ENCODE measurements at places on chromosomes 2 and 18.
A peak's percentile ranks its signal among the peaks of the same experiment; 100 is the strongest.

DNA sequence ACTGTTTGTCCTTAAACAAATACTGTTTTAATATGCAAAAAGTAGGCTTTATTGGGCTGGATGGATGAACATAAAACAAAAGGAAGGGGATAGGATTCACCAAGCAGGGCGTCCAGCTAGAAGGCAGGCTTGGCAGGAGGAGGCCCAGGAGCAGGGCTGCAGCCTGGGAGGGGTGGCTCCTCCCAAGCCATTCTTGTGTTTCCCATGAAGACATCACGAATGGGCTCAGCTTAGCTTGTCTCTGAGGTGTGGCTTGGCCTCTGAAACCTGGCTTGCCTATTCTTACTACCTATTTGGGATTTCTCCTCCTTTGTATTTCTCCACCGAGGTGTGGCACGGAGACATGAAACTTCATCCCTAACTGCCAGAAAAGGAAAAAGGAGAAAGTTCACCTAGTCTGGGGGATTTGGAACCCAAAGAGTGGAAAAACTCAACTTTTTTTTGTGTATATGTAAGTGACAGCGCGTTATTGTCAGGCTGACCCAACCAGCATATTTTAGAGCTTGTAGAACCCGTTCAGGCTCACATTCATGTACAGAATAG, 481.9 kb upstream of the SPRED2 start:
- no peak for DNase-seq

DNA sequence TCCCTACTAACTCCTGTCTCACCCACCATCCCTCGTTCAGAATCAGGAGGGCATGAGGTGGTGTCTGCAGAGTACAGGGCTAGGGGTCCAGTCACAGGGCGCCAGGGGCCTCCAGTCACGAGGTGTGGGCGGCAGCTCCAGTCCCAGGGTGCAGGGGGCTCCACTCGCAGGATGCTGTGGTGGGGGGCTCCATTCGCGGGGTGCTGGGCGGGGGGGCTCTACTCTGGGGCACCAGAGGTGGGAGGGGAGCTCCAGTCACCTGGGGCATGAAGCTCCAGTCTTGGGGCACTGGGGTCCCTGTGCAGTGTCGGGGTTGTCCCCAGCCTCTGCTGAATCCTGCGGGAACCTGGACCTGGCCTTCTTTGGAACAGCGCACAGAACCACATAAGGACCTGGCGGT, 66.0 kb downstream of the EIPR1 start:
- no peak for DNase-seq

DNA sequence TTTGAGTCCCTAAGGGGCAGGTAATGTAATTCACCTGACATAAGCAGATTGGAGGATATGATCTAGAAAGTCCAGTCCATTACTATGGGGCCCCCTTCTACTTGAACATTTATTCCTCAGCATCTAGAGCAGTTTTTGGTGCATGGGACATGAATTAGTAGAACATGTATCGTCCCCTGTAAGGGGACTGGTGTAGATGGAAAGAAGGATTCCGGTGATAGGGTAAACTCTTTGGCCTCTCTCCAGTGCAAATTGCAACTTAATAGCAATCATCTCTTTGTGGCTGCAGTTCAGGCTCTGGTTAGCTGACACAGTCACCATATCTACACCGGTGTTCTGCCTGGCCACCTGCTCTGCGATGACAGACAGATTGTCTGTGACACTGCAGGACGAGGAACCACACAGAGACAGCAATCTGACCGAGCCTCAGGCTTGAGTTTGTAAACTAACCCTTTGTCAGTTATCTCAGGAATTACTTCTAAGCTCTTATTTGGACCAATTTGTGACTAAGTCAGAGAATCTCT, 6.4 kb upstream of the SLC8A1 start:
- no peak for DNase-seq

GRCh38 chr18:13558790-13559189, 167.6 kb downstream of the FAM210A start:
- no peak for DNase-seq

DNA sequence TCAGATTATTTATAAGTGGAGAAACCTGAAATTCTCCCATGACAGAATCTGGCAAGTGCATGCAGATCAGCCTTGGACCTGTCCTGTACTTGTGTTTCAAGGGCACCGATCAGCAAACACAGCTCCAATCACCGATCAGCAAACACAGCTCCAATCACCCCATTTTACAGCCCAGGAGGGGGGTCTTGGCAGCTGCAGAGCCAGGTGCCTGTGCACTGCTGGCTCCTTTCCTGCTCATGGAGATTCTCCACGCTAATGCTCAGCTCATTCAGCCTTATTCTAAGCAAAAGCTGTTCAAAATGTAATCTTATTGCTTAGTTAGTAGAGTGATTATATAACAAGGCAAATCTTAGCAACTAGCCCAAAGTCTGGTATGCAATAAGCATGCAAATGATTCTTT, 623.1 kb upstream of the HS6ST1 start:
- no peak for DNase-seq

GRCh38 chr2:217062768-217063167, 202.9 kb upstream of the TNP1 start:
- DNase-seq, result no peak

DNA sequence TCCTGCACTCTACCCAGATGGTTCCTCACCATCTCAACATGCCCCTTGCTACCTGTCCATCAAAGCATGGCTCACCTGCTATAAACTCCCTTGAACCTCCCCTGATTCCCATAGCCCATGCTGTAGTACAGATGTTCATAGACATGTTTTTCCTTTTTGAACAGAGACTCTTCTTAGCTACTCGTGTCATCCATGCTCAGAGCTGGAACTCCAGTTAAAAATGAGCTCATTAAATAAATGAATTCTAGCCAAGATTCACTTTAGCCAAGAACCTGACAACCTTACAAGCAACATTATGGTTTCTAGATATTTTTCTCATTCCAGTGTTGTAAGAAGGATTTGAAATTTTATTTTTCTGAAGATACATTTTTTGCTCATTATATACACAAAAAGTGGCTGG, 65.0 kb downstream of the SCG2 start:
- DNase-seq, result no peak

GRCh38 chr2:63875131-63875527, 33.4 kb downstream of the UGP2 start:
- DNase-seq, result no peak

DNA sequence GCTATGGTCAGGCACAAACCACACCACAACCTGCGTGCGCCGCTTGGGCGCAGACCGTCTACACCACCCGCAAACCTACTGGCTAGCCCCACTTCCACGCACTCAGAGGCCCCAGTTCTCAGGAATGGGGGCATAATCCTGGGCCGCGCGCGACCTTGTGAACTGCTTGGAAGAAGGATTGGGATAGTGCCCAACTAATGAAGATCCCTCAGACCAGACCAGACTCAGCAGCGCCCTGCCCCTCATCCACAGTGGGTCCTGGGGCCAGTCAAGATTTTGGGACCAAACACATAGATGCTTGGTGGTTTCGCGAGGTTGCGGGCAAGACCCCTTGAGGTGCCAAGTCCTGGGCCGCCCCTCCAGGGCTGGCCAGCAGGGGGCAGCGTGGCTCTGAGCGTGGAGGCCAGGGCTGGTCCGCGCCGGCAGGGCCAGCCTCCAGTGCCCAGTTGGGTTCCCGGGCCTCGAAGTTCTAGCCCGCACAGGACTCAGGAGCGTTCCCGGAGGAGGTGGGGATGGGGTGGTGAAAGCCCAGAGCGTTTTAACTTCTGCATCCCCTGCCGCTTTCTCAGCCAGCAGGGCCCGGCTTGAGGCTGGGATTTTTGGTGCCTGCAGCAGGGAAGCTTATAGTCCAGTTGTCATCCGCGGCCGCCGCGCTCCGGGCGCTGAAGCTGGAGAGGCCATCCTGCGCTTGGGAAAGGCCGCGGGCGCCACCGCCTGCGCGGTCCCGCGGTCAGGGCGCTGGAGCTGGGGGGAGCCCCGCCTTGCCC, 8.3 kb downstream of the OSR1 start:
- no peak for DNase-seq

DNA sequence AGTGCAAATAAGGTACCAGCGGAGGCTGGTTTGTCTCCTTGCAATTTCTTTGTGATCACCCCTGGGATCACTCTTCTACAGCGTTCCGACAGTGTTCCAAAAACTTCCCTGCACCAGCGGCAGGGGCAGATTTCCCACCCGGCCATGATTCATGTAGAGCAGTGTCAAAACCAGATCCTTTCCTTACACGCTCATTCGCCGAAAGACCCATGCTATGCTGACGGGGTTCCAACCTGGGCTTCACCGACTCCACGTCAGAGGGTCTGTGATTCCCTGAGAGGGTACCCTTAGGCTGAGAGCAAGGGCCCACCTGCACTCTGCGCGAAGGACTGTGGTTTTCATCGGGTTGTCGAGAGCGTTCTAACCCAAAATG, 423 bp upstream of the TTC27 start:
- no peak for DNase-seq

GRCh38 chr2:239587841-239588240, 187.0 kb upstream of the HDAC4 start:
- DNase-seq, result no peak

GRCh38 chr18:48072428-48073204, 142.2 kb upstream of the SMAD2 start:
- no peak for DNase-seq

DNA sequence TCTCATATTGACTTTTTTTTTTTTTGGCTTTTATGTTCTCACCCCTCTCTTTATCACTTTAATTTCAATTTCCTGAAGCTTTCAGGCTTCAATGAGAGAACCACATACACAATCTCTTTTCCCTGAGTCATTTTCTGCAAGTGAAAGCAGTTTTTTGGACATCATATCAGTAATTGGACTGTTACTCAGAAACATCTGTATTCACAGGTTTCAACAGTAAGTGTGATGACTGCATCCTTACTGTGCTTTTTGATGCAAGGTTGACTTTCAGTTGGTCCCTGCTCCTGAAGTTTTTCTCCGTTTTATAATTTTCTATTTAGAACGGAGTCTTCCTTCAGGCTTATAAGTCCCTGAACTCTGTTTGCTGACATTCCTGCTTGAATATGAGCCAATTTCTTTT, 70.5 kb upstream of the CCBE1 start:
- no peak for DNase-seq

- no peak for DNase-seq
Observed at GRCh38 chr2:41622301-41622700, 425.5 kb upstream of the PKDCC start.

DNA sequence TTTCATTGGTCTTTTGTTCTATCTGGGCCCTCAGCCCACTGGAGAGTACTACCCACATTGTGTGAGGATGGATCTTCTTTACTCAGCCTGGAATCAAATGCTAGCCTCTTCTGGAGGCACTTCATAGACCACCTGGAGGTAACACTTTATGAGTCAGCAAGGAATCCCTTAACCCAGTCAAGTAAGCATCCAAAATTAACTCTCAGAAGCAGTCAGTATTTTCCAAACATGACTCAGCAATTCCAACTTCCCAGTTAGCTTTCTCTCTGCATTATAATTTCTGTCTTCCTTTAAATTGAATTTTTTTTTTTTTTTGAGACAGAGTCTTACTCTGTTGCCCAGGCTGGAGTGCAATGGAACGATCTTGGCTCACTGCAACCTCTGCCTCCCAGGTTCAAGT, 142.7 kb downstream of the ACKR3 start:
- DNase-seq, result no peak

GRCh38 chr2:57669570-57669969, 377.0 kb upstream of the VRK2 start:
- DNase-seq, result no peak

- DNase-seq, result no peak
Observed at GRCh38 chr2:70886541-70886987, 49.1 kb upstream of the ATP6V1B1 start.

GRCh38 chr2:23686405-23687029, 240.4 kb downstream of the ATAD2B start:
- no peak for DNase-seq

DNA sequence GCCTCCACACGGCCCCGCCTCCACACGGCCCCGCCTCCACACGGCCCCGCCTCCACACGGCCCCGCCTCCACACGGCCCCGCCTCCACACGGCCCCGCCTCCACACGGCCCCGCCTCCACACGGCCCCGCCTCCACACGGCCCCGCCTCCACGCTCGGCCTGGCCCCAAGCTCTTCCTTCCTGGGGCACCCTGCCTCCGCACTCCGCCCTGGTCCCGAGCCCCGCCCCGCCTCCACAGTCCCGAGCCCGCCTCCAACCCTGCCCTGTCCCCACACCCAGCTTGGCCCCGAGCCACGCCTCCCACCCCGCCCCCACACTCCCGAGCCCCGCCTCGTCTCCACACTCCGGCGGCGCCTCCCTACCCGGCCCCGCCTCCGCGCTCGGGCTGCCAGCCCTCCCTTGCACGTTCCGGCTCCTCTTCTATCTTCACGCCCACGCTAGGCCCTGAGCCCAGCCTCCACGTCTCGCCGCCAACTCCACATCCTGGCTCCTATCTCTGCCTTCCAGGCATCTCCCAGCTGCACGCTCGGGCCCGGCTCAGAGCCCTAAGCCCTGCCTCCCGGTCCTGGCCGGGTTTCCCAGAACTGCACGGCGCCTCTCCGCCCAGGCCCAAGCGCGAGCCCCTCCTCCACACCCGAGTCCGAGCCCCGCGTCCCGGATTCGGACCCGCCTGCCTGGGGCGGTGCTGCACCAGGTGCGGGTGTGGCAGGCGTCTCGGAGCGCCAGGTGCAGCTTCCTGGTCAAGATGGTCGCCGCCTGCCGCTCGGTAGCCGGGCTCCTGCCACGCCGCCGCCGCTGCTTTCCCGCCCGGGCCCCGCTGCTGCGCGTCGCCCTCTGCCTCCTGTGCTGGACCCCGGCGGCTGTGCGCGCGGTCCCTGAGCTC, at the start of gene TMEM87B:
TMEM87B (plus strand) TSS at position 423 of the 883 bp plus-strand sequence; CDS start at position 746, 323 bp downstream.
- peak; percentile 95 for DNase-seq

GRCh38 chr2:210366675-210367080, 51.7 kb upstream of the MYL1 start:
- DNase-seq, result no peak
